ENCODE measurements at places on chromosomes 4 and X.
A peak's percentile ranks its signal among the peaks of the same experiment; 100 is the strongest.

DNA sequence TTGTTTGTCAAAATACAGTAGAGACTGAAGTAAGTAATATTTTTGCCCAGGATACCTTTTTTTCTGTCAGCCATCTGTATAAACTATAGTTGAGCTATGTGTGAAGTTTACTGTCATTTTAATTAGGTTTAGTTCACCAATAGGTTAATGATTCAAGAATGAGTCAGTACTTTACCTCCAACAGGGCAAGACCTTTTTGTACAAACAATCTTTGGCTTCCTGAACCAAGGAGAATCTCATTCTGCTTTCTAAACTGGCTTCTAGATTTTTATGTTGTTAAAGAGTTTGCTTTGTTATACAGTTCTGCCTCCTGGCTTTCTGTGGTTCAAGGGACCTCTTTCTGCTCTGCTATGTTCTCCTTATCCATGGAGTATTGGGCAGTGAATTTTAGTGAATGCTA lies 412.0 kb upstream of the NR3C2 start:
- DNase-seq, result no peak

- peak; percentile 6 for DNase-seq
These were observed 152.5 kb upstream of the STX18 start for GRCh38 chr4:4694296-4694772.

DNA sequence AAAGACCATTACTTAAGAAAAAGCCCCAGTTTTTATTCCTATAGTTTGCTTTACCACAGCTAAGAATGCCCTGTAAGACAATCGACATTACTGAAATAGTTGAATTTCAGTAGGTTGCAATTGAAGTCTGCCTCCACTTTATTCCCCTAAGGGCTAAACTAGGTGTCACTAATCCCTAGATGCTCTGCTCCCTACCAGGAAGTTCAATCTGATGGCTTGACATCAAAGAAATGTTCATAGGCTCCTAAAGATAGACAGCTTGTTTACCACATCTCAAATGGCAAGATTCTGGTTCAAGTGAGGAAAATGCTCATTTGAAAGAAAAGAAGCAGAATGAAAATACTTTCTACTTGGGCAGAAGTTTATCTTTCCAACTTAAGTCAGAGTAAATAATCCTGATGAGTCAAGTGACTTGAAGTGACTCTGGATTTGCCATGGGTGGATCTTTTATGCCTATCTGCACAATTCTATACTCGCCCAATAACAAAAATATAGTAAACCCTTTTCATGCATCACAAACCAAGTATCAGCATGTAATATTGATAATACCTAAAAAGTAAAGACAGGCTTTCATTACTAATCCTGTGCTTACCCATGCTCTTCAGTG lies 117.2 kb downstream of the SH3RF1 start:
- DNase-seq, result no peak

DNA sequence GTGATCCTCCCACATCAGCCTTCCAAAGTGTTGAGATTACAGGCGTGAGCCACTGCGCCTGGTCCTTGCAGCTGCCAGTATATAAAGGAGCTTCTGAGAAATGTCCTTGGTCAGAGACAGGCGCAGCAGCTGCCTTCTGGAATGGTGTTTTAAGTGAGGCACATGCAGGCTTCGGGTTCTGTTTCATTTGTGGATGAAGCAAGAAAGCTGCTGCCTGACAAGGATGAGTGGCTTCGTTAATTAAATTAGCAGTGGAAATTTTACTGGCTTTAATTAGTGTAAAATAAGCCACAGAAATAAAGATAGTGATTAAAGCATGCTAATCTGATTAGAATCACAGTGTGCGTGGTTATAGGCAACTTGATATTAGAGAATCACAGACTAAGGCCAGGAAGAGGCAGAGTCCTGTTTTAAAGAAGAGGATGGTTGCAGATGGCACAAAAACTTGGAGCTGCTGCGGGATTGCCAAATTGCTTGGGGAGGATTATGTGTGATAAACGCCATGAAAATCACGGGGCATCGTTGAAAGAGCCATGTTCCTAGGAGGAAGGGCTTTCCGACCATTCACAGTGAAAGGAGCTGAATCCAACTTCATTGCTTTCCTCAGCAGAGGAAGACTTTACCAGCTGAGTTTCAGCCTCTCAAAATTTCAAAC lies 348.4 kb upstream of the FAT1 start:
- DNase-seq, result no peak

DNA sequence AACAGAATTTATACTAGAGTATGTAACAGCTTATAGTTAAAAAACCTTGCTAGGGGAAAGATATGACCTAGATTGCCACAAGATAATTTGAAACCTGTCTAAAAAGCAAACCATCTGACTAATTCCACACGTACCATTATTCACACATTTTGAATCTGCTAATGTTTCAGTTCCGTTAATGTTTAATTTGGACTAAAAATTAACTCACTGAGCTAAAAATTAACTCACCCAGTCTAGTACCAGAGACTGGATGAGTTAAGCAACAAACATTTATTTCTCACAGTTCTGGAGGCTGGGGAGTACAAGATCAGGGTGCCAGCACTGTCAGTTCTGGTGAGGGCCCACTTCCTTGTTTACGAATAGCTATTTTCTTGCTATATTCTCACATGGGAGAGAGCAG lies 231.5 kb upstream of the DIAPH2 start:
- peak; percentile 57 for DNase-seq

Measured in ACHN (cell line).